PC-9 (cell line): ENCODE measurements at places on chromosomes 1 and 21. TPM values are rescaled to one million over a fixed set of nuclear protein-coding genes. Genes with fewer than 3 reads are reported as not detected.

DNA sequence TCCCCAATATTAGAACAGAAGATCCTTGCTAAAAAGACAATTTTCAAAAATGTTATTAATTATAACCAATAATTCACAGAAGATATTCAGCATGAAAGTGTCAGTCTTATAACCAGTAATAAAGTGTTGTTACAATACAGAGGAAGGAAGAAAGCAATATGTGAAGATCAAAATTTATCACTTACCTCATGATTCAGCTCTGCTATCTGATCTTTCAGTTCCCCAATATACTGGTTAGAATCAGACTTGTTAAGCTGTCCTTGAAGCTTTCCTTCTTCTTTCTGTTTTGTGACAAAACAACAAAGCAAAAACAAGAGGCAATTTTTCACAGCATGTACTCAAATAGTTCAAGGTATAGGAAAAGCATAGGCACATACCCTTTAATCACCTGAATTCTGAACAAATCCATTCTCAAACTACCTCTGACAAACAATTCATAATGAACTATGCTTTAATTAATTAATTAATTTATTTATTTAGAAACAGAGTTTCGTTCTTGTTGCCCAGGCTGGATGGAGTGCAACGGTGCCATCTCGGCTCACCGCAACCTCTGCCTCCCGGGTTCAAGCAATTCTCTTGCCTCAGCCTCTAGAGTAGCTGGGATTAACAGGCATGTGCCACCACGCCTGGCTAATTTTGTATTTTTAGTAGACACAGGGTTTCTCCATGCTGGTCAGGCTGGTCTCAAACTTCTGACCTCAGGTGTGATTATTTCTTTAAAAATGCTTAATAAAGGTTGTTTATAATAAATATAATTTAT is 76.9 kb upstream of the GFI1 start:
- DNase-seq: no peak

OR6K3 gene
- not detected in 2 replicates for total RNA-seq

SMIM34 gene
- not detected in 2 replicates for total RNA-seq

- DNase-seq: no peak
These were observed 338.2 kb downstream of the KIF26B start for GRCh38 chr1:245493029-245493428.

- DNase-seq: no peak
These were observed 35.3 kb downstream of the RGS8 start for GRCh38 chr1:182649041-182649440.

TEKT2 gene
- total RNA-seq: 1.1 TPM in 1 of 2 replicates, not detected in the other

RAP1GAP gene
- total RNA-seq: 22.7 and 30.2 TPM in 2 replicates

TMEM269 gene
- total RNA-seq: 0.28 and 1.0 TPM in 2 replicates
